ENCODE measurements at places on chromosomes 13 and 19.
A peak's percentile ranks its signal among the peaks of the same experiment; 100 is the strongest.

DNA sequence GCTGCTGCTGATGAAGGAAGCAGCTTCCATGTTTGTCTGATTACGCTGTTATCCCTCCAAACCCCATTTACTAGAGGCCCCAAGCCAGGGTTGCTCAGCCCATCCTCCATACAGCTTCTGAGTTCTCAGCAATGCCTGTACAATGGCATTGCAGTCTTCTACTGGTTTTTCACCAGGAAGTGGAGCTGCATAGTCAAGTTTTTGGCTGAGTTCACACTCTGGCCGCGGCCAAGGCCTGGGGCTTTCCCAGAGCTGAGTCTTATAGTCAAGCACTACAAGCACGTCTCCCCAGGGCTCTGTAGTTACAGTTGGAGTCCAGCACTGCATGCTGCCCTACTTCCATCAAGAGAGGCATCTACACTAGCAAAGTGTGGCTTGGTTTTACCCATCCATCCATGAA, 182.5 kb downstream of the POU4F1 start:
- DNase-seq = no peak

DNA sequence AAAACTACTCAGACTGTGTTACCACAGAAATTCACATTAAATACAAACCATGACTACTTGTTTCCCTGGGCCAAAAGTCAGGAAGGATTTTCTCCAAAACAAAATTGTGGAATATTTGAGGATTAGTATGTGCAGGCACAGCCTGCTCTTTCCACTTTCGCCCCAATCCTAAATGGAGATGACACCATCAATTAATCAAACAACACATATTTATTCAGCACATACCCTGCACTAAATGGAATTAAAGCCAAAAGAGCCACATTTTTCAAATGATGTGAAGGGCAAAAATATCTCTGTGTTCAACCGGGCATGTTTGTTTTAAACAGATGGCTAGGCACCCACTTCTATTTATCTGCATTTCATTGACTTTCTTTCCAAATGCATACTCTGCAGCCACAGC, 523.1 kb downstream of the DCT start:
- no peak for DNase-seq

- no peak for DNase-seq
Measured at GRCh38 chr19:50266041-50266440, 62.6 kb downstream of the MYH14 start.

DNA sequence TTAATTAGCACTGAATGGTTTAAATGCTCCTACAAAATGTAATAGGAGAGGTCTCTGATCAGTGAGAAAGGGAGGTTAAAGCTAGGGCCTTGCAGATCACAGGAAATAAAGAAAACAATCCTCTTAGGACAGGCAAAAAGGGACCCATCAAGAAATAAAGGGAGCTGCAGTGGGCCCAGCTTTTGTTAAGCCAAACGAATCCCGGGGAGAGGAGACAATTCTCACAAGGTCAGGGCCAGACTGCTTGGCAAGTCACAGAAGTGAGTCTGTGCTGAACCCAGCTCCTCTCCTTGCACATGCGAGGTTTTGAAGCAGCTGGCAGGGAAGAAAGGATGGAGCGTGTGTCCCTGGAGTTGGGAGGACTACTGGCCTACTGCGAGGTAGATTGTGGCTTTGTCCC, 285.8 kb downstream of the COG6 start:
- DNase-seq = no peak

GRCh38 chr19:36489920-36490415, 607 bp upstream of the ZNF566 start:
- peak; percentile 83 for DNase-seq

GRCh38 chr19:13984875-13985741, 21.0 kb downstream of the RFX1 start:
- no peak for DNase-seq

DNA sequence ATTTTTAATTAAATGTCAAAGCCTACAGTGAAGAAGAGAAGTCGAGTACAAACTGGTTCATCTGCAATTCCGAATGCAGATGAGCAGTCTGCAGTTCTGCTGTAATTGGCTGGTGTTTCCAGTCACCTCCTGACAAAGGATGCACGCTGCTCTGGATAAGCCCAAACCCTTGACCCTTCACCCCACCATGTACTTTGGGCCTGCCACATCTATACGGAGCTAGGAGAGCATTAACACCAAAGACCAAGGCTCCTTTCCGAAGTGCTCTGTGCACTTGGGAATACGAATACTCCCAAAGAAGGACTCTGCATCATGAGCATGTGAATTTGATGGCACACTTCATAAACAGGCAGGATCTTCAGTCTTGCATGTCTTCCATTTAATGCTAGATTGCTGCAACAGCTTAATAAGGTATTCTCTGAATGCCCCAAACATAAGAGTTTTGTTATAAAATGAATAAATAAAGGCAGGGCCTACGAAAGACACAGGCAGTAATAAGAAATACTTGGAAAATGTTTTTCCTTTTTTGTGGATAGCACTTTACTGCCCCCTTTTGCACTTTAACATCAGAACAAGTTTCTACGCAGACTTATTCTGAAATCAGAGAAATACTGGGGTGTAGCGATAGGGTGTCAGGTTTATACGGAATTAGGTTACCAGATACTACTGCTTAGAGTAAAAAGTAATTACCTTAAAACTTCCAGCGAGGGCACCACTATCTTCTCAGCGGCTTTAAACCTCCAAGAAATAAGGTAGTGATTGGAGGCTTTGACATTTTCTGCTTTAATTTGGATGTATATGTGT, 15.0 kb downstream of the EFNB2 start:
- DNase-seq = no peak

DNA sequence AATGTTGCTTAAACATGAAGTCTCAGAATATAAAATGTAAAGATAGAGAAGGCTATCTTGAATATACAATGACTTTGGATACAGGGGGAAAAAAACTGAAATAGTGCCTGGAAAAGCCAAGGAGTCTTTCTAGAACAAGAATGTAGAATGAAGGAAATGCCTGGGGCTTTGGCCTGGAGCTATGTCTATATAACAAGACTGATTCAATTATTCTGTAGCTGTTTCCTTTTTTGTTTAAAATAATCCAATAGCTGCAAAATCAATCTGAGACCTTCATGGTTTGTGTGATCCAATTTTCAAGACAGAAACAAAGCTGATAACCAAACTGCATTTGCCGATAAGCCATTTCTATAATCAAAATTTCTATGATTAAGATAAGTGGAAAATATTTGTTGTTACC, 530.9 kb upstream of the NBEA start:
- DNase-seq = no peak

GRCh38 chr19:42254089-42254849, 659 bp downstream of the ERF start:
- no peak for DNase-seq

GRCh38 chr13:92806215-92806614, 420.4 kb upstream of the GPC6 start:
- no peak for DNase-seq

- DNase-seq = no peak
Measured at GRCh38 chr19:47765523-47766358, 12.8 kb upstream of the SELENOW start.

DNA sequence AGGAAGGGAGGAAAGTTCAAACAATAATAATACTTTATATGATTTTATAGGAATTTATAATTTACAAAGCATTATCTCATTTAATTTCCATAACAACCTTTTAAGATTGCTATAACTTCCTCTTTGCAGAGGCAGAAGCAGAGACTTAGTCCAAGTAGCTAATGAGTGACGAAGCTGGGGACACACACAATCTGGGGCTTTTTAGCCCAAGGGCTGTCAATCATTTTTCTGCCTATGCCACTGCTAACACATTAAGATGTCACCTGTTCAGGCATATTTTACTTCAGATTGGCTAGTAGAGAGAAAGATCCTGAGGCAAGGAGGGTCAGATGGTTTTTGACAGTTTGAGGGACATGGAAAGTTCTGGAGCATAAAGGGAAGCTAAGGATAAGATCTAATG, 12.6 kb downstream of the SCEL start:
- DNase-seq = no peak

DNA sequence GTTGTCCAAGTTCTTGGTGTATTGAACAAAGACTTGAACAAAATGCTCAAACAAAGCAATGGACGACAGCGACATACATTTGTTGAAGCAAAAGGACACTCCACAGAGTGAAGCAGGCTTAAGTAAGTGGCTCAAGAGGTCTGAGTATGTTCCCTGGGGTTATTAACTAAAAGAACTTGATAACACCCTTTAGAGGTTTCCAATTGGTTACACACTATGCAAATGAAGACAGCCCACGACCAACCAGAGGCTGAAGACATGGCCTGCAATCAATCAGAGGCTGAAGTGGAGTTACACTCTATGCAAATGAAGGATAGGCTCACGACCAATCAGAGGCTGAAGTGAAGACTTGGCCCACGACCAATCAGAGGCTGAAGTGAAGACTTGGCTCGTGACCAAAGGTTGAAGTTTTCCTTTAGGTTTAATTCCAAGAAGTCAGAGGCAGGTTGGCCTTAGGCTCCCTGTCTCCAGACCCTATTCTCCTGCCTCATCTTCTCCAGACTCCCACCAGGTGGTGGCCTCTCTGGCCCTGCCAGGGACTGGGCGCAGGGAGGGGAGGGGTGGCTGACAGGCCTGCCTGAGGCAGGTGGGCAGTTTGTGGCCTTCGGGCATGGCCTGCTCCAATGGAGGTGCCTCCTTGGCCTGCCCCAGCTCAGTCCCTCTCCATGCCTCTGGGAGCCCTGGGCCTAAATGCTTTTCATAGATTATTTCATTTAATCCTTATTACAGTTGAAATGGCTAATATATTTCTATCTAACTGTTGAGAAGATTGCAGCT, 38.1 kb downstream of the CCDC169 start:
- DNase-seq = no peak

- DNase-seq = no peak
Measured at GRCh38 chr19:44059229-44059628, 7.4 kb downstream of the ZNF223 start.

GRCh38 chr13:76016799-76017400, 380.8 kb downstream of the LMO7 start:
- DNase-seq = no peak

All from Panc1 (cell line).